CD4-positive, alpha-beta memory T cell (primary cell): ENCODE measurements at places on chromosomes 3 and 15.

- no peak for DNase-seq
Measured at GRCh38 chr3:108728934-108729333, 28.3 kb downstream of the RETNLB start.

GRCh38 chr3:43180694-43181093 lies 74.8 kb upstream of the POMGNT2 start:
- DNase-seq: no peak

GRCh38 chr3:44862226-44862637 lies 520 bp downstream of the TMEM42 start:
- no peak for DNase-seq

DNA sequence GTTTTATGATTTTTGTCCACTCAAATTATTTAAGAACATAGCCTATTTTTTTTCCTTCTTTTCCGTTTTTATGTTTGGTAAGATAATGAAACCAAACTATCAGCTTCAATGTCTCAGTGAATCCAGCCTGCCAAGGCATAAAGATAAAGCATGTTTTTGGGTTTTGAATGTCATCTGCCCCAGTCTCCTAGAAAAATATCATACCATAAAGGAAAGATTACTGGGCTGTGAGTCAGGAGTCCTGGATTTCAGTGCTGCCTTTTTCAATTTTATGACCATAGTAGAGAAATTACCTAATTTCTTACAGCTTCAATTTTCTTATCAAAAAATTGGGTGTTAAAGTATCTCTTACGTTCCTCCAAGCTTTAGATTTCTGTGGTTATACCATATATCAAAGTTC lies 87.5 kb downstream of the GAP43 start:
- no peak for DNase-seq

GRCh38 chr15:49675041-49675440 lies 54.2 kb downstream of the DTWD1 start:
- no peak for DNase-seq

DNA sequence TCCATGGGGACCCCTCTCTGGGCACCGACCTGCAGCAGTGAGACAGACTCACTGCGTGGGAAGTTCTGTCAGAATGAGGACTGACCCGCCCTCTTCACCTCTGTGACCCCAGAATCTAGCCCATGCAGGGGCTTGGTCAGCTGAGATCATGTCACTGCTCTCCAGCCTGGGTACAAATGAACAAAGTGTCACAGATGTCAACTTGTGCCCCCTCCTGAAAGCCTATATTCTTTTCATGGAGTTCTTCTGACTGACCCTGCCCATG lies 210.8 kb downstream of the XXYLT1 start:
- DNase-seq: no peak

DNA sequence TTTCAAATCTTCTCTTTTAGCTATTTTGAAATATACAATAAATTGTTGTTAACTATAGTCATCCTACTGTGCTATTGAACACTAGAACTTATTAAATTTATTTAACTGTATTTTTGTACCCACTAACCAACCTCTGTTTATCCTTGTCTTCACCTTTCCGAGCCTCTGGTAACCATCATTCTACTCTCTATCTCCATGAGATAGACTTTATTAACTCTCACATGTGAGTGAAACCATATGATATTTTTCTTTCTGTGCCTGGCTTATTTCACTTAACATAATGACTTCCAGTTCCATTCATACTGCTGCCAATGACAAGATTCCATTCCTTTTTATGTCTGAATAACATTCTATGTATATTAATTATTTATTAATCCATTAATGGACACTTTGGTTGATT lies 15.8 kb upstream of the SLC15A2 start:
- DNase-seq: no peak

DNA sequence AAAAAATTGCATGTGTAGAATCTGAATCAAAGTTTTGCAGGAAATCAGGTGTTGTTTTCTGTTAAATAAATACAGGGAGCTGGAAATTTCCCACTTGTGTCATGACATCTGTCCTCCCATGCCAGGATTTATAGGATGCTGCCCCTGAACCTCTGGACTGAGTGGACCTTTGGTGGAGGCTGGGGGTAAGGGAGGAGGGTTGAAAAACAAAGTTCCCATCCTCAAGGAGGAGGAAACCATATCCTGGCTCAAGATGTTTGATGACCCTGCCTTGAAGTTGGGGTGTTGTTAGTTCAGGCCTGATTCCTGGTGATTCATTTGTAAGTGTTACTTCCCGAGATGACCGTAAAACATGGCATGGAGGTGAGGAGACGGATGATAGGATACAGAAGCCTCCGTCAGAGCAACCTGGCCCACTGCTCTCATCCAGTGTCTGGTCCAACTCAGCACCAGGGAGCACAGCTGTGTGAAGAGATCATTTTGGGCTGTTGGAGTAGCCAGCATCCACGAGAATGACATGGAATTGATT lies 223.6 kb downstream of the CACNA2D3 start:
- DNase-seq: no peak

GRCh38 chr3:12932347-12932746 lies 91.0 kb upstream of the RPL32 start:
- DNase-seq: no peak

- no peak for DNase-seq
Measured at GRCh38 chr15:35834866-35835265, 288.9 kb upstream of the DPH6 start.

- no peak for DNase-seq
Measured at GRCh38 chr3:25029820-25030219, 398.2 kb upstream of the RARB start.

DNA sequence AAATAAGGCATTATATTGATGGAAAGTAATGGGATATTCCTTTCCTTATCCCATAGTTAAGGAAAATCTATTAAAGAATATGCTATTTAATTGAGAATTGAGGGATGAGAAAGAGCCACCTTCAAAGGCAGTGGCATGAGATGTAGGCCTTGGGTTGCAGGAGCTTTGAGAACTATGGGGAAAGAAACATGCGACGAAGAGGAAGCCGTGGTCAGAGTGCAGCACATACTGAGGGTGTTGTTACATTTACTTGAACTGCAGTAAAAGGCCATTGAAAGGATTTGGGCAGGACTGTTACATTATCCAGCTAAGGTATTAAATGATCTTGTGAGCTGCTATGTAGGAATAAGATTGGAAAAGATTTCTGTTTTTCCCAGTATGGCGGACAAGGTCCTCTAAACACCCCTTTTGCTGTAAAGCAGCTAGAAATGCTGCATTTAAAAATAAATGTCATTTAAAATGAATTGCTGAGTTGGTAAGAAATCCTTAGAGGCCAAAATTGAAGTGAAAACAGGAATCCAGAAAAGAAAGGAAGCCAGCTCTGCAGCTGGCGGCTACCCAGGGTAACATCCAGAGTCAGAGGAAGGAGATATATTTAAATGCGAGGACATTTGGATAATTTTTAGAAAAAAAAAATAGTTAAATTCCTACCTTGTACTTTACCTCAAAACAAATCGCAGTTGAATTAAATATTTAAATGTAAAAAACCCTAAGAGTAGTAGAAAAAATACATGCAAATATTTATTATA lies 61.7 kb downstream of the IL1RAP start:
- no peak for DNase-seq

DNA sequence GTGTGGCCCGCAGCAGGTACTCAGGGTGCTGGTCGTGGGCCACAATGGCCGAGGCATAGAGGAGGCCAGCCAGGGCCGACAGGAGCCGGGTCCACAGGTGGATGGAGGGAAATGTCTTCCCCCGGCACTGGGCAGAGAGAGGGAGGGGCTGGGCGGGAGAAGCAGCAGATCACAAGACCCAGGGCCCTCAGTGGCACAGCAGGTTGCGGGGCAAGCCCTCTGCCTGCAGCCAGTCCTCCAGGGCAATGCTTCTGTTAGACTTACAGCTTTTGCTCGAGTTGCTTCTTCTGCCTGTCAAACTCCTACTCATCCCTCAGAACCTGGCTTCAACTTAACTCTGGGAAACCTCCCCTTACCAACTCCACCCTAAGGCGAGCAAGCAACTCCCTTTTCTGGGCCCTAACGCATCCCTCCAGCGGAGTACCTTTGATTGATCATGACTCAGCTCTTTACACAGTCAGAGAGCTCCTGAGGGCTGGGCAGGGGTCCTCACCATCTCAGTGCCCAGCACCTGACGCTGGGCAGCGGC lies 16.0 kb downstream of the TMEM44 start:
- no peak for DNase-seq

DNA sequence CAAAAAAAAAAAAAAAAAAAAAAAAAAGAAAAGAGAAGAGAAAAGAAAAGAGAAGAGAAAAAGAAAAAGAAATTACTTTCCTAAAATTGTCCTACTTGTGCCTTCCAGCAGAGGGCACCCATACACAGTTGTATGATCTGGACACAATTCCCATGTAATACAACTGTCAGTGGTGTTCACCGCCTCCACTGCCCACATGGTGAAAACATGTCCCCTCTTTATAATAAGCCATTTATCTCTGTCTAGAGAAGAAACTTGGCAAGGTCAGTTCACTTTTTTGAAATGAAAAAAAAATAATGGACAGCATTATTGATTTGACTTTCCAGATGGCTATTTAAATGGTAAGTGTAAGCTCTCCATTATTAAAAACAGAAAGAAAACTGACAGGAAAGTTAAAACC lies 459.4 kb downstream of the GBE1 start:
- DNase-seq: no peak

GRCh38 chr15:75921732-75922703 lies 18.3 kb downstream of the FBXO22 start:
- peak; percentile 31 for DNase-seq

- no peak for DNase-seq
Measured at GRCh38 chr3:116445311-116445841, at the start of gene LSAMP. Gene LSAMP (minus strand): TSS chr3:116445487.

DNA sequence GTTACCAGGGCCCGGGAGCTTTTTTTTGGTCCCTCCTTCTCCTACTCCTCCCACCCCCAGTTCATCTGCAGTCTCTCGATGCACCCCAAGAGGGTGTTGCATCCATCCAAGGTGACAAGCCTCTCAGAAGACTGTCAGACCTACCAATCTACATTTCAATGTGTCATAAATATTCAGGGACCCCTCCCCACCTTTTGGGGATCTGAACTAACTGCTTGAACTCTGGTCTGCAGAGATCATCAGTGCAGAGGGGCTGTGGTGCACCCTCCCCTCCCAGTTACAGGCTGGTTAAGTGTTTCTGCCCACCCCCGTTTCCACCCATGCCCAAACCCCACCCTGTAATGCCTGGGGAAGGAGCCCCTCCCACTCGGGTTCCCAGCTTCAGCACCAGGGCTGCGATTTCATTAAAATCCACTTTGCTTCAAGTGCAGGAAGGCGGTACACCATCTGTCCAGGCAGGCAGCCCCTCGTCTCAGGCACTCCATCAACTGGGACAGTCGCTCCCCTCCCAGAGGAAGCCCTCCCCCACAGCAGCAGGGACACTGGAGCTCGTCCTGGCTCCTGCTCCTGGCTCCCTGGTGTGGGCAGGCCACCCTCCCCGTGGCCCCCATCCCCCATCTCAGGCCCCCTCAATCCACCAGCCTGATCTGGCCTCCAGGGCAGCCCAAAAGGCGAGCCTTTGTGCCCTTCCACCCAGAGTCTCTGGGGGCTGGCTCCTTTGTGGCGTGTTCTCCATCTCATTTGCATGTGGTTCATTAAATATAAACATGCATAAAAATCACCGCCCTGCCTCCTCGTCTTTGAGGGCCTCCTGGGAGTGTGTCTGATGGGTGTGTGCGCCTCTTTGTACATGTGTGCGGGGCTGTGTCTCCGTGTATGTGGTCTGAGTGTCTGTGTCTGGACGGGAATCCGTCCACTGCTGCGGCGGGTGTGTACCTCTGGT lies 32.3 kb downstream of the RNU5B-1 start:
- no peak for DNase-seq

GRCh38 chr3:105608623-105609022 lies 241.9 kb downstream of the ALCAM start:
- no peak for DNase-seq

GRCh38 chr3:59927056-59927455 lies 877.2 kb upstream of the CFAP20DC start:
- no peak for DNase-seq

- DNase-seq: no peak
Measured at GRCh38 chr3:42032693-42033349, 58.3 kb upstream of the TRAK1 start.

- DNase-seq: no peak
Measured at GRCh38 chr3:193829781-193830180, 236.8 kb downstream of the OPA1 start.

- DNase-seq: no peak
Measured at GRCh38 chr3:63067999-63068645, 192.9 kb upstream of the CADPS start.

GRCh38 chr15:72420576-72420975 lies 22.5 kb downstream of the TMEM202 start:
- DNase-seq: no peak

- DNase-seq: no peak
Measured at GRCh38 chr15:90496791-90497190, 32.9 kb upstream of the CRTC3 start.

GRCh38 chr3:63390710-63391230 lies 112.7 kb downstream of the SYNPR start:
- no peak for DNase-seq

DNA sequence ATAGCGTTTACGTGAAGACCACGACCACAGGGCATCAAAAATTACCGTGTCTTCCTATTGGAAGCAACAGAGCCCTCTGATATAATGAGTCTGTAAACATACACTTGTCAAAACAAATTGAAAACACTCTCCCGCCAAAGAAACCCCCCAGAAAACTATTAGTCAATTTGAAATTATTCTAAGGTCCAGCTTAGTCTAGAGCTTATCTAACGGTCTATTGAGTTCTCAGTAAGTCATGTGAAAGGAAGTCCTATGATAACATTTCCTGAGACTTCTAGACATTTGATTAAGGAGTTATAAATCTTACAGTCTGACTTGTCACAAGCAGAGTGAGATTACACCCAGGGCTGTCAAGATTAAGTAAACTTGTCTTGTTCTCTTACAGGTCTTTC lies 356.3 kb downstream of the FOXP1 start:
- no peak for DNase-seq

DNA sequence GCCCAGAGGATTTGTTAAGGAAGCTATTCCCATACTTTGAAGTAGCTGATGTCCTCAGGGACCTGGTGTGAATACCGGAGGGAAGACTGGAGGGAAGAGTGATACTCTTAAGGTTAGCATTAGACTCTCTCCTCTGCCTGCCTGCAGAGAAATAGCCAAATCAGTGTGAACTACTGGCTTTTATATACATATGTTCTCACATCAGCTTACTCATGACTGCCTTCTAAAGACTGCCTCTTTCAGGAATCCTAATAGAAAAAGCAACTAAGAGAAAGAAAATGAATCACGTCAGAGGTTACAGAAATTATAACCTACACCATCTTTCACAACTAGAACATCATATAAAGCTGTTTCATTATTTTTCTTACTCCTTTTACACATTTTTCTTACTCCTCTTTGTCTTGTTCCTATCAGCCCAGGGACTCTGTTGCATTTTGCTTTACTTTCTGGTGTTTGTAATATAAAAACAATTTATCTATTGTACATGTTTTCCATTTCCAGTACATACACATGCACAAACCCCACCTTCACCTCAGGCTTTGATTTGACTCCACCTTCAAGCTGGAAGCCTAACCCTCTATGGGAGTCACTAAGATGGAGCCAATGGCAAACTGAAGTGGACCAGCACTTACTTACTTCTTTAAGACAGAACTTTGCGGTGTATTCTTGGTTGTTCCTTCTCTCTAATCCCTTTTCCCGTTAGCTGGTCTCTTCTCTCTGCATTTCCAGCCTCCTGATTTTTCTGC lies 257.7 kb upstream of the UBE2E1 start:
- DNase-seq: no peak

- DNase-seq: peak; percentile 55
Measured at GRCh38 chr15:68252925-68253534, 23.5 kb upstream of the CLN6 start.
